ENCODE measurements at places on chromosomes 13 and 19.

GRCh38 chr19:5916181-5916708 lies 2.2 kb downstream of the CAPS start:
- DNase-seq, result no peak

DNA sequence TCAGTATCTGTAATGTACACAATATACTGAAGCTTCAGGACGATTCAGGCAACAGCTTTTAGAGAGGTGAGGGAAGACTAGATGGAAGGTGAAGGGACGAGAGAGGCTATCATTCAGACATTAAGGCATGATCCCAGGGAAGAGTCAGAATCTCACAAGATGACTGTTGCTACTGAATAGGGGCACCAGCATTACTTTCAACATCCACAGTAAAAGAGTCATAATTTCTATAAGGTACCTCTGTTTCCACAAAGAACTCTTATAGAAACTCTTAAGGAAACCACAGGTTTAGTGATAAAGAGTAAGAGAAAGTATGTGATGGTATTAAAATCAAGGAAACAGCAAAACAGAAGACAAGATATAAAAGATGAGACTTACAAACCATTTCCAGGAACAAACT lies 23.0 kb downstream of the LCP1 start:
- no peak for DNase-seq

GRCh38 chr13:108257248-108257647 lies 12.3 kb upstream of the TNFSF13B start:
- no peak for DNase-seq

- no peak for DNase-seq
Observed at GRCh38 chr19:33686262-33686661, 64.5 kb downstream of the CHST8 start.

GRCh38 chr13:20331949-20332348 lies 99.8 kb upstream of the GJB6 start:
- no peak for DNase-seq

DNA sequence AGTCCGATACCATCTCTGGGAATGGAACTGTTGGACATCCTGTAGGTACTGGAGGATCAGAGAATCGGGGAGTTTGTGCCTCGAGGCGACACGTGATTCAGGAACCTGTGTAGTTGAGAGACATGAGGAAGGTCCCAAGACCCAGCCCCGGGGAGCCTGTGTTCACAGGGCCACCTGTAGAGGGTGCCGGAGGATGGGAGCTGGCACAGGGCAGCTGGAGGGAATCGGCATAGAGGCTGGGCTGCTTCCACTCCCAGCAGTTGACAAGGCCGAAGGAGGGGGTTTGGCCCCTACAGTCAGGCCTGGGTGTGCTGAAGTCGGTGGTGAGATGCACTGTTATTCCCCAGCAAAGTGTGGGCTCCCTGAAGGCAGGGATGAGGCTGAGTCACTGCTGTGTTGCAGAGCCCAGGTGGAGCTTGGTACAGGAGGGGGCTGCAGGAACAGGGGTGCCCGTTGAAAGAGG lies 2.5 kb upstream of the ISYNA1 start:
- DNase-seq, result no peak

DNA sequence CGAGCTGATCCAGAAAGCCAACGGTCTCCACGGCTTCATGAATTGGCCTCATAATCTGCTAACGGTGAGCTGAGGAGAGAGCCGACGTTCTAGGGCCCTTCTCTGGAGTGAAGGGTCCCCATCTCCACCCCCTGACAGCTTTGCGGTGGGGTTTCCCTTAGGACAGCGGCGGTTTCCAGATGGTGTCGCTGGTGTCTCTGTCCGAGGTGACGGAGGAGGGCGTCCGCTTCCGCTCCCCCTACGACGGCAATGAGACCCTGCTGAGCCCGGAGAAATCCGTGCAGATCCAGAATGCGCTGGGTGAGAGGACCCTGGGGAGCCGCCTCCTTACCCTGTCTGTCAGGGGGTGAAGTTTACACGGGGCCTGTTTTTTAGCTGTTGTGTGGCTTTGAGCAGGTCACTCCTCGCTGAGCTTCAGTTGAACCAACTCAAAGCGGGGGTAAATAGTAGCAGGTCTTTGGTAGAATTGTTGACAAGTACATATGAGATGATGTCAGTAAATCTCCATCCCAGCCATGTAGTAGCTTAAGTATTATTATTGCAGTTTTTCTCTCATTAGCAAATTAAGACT lies 801 bp downstream of the QTRT1 start:
- no peak for DNase-seq

DNA sequence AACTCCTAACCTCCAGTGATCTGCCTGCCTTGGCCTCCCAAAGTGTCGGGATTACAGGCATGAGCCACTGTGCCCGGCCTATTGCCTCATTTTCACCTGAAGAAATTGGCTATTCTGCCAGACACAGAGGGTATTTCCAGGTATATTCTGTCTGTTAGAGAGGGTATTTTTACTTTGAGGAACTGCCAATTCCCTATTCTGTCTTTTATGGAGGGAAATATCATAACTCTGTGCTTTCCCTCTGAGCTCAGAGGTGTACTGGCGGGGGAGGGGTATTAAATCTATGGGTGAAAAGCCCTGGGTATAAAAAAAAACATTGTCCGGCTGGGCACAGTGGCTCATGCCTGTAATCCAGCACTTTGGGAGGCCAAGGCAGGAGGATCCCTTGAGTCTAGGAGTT lies 24.8 kb downstream of the TSKS start:
- DNase-seq, result no peak

- peak; percentile 14 for DNase-seq
Observed at GRCh38 chr19:45607071-45608029, 5.3 kb upstream of the GPR4 start.

- DNase-seq, result no peak
Observed at GRCh38 chr13:25463496-25463895, 91.7 kb downstream of the ATP8A2 start.

GRCh38 chr13:66128692-66129269 lies 1101.4 kb downstream of the PCDH9 start:
- no peak for DNase-seq

GRCh38 chr13:67549331-67549730 lies 319.2 kb upstream of the PCDH9 start:
- no peak for DNase-seq

DNA sequence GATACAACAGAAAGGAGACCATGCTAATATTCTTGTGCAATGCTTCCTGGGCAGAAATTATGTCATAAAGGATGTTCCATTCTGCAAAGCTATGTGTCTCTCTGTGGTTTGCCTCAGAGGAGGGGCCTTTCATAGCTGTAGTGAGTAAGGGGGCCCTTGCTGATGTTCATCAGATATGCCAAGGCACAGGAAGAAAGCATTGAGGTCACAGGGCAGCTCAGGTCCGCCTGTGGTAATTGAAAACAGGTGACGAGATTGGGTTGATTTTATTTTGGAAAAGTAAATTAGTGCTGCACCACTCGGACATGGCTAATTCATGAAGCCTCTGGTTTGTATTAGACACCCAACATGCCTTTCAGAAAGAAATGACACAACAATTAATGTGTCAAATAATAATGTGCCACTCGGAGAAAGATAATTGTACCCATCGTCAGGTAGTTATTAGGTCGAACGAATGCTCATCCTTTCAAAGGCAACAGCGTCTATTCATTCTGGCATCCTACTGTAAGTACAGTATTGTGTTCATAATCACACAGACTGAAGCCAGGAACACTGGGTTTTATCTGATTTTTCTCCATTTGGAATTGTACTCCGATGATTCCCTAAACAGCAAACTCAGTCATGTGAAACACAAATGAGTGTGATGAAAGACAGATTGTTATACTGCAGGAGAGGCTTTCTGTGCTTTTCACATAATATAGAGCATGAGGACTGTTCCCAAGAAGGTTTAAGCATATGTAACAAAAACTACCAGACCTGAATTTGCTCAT lies 421.6 kb upstream of the KLF12 start:
- no peak for DNase-seq

GRCh38 chr13:66139250-66139649 lies 1090.9 kb downstream of the PCDH9 start:
- DNase-seq, result no peak

- DNase-seq, result peak; percentile 40
Observed at GRCh38 chr19:5578097-5578846, 10.5 kb upstream of the TINCR start.

DNA sequence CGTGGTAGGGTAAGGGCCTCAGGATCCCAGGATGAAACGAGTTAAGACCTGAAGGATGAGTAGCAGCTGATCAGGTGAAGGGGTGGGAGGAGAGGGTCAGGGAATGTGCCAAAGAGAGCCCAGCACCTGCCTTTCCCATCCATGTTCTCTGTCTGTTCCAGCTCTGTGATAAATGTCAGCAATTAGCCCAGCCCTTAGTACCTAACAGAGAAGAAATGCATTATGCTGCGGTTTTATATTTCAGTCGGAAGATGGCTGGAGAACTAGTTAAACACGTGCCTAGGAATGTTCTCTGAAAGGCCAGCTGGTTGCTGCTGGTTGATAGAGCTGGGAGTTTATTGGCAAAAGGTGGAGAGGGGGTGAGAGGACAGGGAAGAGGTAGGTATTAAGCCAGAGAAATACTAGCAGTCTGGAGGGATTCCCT lies 268.2 kb downstream of the SHISA2 start:
- no peak for DNase-seq

- DNase-seq, result no peak
Observed at GRCh38 chr13:76723551-76724232, 162.5 kb downstream of the KCTD12 start.

DNA sequence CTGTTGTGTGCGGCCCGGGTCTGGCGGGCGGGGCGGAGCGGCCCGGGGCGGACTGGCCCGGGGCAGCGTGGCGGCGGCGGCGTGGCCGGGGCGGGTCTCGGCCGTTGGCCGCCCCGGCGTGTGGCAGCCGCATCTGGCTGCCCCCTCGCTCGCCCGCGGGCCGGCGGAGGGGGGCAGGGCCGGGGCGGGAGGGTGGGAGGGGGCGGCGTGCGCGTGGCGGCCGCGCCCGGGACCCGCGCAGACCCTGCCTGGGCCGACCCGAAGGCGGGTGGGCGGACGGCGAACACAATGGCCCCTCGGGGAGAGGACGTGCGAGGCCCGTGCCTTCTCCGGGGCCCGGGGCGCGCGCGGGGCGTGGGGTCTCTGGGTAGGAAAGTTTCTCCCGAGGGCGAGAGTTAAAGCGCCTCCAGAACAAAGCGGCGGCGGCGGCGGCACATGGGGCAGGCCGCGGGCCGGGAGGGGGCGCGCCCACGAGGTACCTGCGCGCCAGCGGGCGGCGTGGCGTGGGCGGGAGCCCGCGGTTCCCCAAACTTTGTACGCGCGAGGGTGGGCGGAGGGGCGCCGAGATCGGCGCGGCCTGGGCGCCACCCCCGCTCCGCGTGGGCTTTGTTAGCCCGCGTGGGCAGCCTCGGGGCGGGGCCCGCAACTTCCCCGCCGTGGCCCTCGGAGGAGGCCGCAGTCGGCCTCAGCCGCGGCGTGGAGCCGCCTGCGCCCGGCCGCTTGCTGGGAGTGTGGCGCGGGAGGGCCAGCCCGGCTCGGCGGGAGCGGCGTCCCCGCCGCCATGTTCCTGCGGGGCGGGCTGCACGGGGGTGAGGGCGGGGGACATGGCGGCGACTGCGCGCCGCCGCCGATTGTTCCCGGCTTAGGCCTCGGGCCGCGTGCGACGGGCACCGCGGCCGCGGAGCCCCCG lies 764 bp downstream of the MIR17HG start:
- DNase-seq, result peak; percentile 80

- DNase-seq, result no peak
Observed at GRCh38 chr19:5337126-5337525, 3.5 kb downstream of the PTPRS start.

- no peak for DNase-seq
Observed at GRCh38 chr19:2783781-2784145, 690 bp upstream of the SGTA start.

DNA sequence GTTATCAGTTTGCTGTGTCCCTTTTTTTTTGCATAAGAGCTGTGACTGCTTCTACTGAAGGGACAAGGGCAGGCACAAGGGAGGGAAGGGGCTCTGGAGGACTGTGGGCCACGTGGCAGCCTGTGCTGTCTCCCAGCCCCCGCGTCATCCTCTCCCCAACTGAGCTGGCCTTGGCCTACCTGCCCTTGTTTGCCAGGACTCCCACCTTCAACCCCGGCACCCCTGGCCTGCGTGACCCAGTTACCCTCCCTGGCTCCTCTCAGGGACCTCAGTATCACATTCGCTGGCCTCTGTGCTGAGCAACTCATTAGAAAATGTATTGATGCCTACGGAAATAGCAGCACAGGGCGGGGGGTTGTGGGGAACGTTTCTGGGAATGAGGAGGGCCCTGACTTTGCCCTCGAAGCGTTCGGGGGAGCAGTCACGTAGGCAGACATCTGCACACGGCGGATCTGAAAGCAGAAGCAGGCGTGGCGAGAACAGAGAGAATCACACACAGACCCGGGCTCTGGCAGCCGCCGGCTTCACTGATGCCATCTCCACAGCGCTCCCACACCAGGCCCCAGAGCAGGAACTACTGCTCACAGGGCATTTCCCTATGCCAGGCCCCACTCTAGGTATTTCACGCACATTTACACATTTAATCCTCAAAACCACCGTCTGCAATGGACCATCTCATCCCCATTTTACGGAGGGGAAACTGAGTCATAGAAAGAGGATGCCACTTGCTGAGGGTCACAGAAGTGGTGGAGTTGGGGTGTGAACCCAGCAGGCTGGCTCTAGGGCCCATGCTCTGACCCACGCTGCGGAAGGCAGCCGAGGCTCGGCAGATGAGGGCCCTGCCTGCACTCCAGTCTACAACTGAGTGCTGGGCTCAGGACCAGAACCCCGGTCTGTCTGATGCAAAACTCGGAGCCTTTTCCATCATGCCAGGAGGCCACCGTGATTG lies 5.7 kb upstream of the ATF5 start:
- no peak for DNase-seq

DNA sequence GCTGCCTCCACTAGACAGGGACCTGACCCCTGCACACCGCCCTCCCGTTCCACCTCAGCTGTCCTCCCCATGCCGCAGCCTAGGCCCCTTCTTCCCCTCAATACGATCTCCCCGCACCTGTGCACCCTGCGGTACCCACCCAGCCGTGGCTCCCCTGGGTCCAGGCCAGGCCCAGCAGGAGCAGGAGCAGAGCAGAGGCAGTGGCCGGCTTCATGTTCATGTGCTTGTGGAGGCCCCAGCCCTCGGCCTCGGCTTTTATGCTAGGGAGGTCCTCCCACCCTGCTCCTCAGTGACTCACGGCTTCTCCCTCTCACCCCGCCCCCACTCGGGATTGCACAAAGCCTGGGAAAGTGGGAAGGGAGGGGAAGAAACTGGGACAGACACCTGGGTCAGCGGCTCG lies 11.4 kb upstream of the KRTDAP start:
- DNase-seq, result no peak

DNA sequence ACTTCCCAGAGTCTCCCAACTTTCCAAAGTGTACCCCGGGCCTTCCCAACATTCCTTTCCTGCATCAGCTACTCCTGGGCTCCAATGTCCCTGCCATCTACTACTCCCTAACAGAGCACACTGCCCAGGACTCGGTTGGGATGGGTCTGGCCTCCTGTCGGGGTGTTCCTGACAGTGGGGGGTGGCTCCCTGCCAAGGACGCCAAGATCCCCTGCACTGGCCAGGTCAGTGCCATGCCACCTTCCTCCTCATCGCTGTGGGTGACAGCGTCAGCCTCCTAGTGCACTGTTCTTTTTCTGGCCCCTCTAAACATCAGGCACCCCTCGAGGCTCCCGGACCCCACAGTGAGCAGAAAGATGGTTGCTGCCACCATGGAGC lies 13.8 kb downstream of the EPS15L1 start:
- no peak for DNase-seq

Measured in stimulated activated CD4-positive, alpha-beta T cell treated with anti-CD3 and anti-CD28 coated beads, Interleukin-4, amount 100 ng/mL, for 4 hours (primary cell).